ENCODE measurements at places on chromosomes 7 and 10.

- DNase-seq: peak; percentile 81
Observed at GRCh38 chr7:107939573-107940489, 48.8 kb downstream of the DLD start.

DNA sequence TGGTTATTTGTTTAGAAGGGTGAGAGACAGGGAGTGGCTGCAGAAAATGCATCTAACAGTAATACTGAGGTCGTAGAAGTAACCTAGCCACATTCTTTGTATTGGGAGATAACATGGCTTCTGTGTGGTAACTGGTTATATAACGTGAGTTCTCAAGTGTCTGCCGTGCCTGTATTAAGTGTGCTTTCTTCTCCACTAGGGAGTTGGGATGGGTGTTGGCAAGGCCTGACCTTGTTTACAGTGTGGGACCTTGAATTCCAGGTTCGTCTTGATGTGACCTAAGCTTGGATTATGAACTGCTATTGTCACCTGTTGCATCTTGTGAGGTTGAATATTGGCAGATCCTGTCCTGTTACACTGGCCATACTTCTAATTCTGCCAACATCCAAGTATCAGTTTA, 145.3 kb upstream of the NAMPT start:
- no peak for DNase-seq

GRCh38 chr7:144255471-144255897, 9.1 kb downstream of the OR2A7 start:
- DNase-seq: no peak

DNA sequence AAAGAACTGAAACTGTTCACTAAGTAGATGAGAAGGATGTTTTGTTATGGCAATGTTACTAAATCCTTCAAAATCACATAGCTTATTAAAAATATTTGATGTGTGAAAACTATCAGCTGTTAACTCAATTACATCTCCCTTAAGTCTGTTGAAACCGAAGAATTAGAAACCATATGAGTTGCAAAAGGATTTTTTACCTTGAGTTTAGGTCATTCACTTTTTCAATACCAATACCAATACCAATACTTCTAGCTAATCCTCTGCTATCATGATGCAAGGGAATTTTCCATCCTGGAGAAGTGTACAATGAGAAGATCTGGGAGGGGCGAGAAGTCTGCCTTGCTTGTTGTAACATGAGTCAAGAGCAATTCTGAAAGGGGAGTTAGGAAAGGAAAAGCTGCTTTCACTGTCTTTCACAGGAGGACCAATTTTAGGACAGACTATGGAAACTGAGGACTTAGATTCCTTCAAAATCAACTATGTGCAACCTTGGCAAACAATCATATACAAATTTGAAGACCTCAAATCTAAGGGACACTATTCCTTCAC, 199.7 kb downstream of the IMMP2L start:
- peak; percentile 45 for DNase-seq

Data from fibroblast of gingiva (primary cell).